PC-9 (cell line): ENCODE measurements at places on chromosomes 3 and 15. TPM values are rescaled to one million over a fixed set of nuclear protein-coding genes. Genes with fewer than 3 reads are reported as not detected.

- no peak for DNase-seq
These were observed 43.2 kb downstream of the KLHL25 start for GRCh38 chr15:85751291-85752123.

Gene ARRDC4
- 5.7 and 6.9 TPM in 2 replicates for total RNA-seq

- DNase-seq: no peak
These were observed 36.4 kb upstream of the ATP2C1 start for GRCh38 chr3:130857336-130858026.

GRCh38 chr3:10725846-10726245 is 90.2 kb upstream of the SLC6A11 start:
- DNase-seq: no peak

DNA sequence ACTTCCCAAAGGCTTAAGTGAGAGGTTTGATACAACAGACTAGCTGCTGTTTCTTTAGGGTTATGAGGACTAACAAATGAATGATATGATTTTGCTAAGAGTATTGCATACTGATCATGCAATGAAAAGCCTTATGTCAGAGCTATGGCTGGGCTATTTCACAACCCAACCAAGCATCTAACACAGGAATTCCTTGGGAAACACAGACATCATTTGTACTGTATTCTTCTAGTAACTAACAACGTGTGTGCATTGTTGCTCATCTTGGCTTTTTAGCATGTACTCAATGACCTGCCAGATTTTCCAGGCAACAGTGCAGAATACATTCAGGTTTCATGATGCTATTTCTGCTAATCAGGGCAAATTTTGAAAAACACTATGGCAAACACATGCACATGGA is 19.3 kb downstream of the PDZRN3 start:
- DNase-seq: no peak

GRCh38 chr15:94673801-94674200 is 442.4 kb downstream of the MCTP2 start:
- DNase-seq: no peak

Gene STRIT1
- not detected in 2 replicates for total RNA-seq

GRCh38 chr3:17972476-17972875 is 230.0 kb upstream of the TBC1D5 start:
- no peak for DNase-seq

- DNase-seq: no peak
These were observed 740 bp upstream of the OXSR1 start for GRCh38 chr3:38164643-38164951.

GRCh38 chr15:91664224-91664836 is 189.2 kb upstream of the SLCO3A1 start:
- no peak for DNase-seq

Gene VEPH1
- 4.0 and 5.1 TPM in 2 replicates for total RNA-seq

DNA sequence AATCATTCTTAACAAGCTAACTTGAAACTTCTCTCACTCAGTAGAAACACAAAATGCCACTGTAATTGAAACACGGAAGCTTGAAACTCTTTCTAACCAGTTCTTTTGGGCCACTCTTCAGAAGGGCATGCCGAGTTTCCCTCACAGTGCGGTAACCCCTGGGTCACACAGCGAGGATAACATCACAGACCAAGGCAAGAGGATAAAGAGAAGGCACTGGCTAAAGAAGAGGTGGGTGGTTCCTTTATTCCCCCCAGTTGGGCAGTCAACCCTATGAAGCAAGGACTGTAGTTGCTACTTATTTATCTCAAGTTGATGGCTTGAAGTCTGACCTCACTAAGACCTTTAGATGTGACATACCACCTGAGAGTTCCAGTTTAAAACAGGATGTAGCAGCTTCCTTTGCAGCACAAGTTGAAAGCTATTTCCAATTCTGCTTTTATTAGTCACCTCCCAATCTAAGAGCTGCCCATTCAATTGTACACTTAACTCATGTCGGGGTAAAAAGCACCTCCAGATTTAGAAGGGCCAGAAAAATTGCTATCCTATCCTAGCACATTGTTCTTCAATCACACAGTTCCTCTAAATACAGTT is 272.4 kb downstream of the TIGIT start:
- DNase-seq: no peak

GRCh38 chr3:157906627-157907026 is 199.6 kb downstream of the SHOX2 start:
- DNase-seq: no peak

Gene KLHDC8B
- total RNA-seq: 13.1 and 15.3 TPM in 2 replicates

Gene TRIM42
- total RNA-seq: not detected in 2 replicates

DNA sequence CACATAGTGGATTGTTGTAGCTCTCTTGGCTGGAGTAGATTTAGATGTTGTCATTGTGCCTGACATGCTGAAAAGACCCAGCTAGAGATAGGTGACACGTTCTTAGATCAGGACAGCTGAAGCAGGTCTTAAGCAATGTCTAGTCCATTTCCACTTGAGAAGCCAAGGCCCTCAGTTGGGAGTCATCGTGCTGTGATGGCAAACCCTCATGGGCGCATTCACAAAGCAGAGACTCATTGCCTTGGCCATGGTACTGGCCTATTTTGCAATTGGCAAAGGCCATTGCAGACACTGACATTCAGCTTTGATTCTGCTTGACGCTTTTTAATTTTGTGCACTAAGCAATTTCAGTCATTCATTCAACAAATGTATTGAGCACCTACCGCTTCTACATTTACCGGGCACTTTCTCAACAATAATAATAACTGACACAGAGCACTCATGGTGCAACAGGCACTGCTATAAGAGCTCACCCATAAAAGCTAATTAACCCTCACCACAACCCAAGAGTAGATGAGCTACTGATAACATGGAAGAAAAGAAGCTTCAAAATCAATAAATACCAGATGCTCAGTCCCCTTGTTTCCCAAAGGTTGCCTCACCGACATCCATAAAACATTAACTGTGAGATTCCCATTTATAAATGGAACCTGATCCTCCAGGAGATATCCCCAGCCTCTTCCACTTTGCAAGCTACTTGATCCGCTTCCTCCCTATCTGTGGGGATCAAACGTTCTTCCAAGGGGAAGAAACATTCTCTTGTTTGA is 200.1 kb downstream of the TLE3 start:
- DNase-seq: no peak

- no peak for DNase-seq
These were observed 17.2 kb upstream of the ADIPOQ start for GRCh38 chr3:186825294-186825821.

GRCh38 chr15:51281368-51281967 is 56.9 kb downstream of the CYP19A1 start:
- no peak for DNase-seq

DNA sequence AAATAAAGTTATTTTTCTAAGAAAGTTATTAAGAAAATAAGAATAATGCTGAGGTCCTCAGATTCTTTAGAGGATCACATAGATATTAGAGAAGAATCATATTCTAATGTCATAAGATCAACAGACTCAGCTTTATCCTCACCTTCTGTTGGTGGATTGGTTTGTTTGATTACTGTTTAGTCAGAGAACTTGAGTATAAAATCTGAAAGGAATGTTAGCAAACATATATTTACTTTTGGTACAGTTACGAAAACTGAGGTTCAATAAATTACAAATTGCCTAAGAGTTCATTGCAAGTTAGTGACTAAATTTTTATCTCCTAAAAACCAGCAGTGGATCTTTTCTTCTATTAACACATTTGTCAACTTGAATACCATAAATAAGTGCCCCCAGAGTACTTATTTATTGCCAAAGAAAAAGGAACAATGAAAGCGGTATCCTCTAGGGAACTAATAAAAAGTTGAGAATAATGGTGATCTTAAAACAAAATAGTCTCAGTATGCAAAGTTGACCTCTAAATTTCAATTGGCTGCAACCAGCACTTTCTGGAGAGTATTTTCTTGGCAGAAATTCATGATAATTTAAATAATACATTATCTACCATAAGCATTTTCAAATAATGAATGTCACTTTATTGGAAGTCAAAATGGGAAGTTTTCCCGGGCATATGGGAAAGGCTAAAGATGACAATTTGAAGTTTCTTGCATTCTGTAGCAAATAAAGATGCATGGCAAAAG is 296.8 kb downstream of the OTOL1 start:
- DNase-seq: no peak

- no peak for DNase-seq
These were observed 21.9 kb downstream of the CDV3 start for GRCh38 chr3:133595341-133595740.

- no peak for DNase-seq
These were observed 218.2 kb downstream of the STXBP5L start for GRCh38 chr3:121126033-121126706.

GRCh38 chr3:13642597-13642996 is 93.7 kb downstream of the FBLN2 start:
- no peak for DNase-seq

DNA sequence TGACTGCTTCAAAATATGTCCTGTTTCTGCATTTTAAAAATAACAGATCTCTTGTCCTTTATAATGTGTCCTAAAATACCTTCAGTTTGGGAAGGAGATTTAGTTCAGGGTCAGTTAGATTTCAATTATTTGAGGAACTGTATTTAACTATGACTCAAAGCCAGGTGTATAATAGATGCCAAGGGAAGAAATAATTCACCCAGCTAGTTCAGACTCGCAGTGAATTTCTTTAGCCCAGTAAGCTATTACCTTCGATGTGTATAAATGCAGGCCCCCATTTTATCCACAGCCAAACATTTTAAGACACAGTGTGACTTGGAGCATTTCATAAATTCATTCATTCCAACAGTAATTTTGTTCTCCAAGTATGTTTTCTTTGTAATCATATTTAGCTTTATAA is 458.0 kb downstream of the ZNF385D start:
- no peak for DNase-seq

Gene CFAP91
- 0.48 and 1.2 TPM in 2 replicates for total RNA-seq

DNA sequence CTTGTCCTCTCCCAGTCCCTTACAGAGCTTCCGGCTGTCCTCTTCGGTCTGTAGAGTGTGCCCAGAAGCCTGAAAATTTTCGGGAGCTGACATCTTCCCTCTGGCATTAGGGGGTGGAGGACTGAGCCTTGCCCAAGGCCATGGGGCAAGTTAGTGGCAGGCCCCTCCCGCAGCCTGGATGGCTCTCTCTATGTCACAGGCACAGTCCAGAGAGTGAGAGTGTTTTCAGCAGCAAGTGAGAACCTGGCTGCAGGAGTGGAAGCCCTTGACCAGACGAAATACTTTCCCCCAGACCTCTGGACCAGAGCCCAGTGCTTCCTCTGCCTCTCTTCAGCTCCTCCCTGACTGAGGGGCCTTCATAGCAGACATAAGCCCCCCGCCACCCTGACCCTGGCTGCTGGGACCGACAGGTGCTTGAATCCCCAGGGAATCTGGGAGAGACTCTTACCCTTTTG is 50.5 kb upstream of the SEC22A start:
- no peak for DNase-seq

Gene SKOR1
- total RNA-seq: 0.13 and 0.40 TPM in 2 replicates

GRCh38 chr15:52556524-52557273 is 12.1 kb downstream of the ARPP19 start:
- DNase-seq: no peak

- DNase-seq: no peak
These were observed 4.6 kb upstream of the PRKCD start for GRCh38 chr3:53156368-53156834.

Gene LRRC28
- 13.5 and 19.3 TPM in 2 replicates for total RNA-seq

Gene ARHGEF26
- 7.9 and 10.0 TPM in 2 replicates for total RNA-seq

- no peak for DNase-seq
These were observed 241.0 kb upstream of the GBE1 start for GRCh38 chr3:82002491-82002890.

DNA sequence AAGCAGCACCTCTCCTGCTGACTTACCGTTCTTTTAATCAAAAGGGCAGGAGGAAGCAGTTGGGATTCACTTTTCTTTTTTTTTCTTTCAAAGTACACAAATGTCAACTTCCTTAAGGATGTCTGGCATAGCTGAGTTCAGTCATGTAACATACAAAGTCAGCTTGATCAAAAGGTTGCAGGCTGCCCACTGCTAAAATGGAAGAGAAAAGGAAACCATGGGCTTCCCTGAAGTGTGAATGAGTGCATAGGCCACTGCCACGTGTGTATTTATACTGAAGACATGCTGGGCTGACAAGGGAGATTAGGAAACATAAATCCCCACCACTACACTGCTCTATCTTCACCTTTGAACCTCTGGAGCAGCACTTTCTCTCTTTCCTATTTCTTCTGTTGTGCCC is 312.5 kb downstream of the TIGIT start:
- DNase-seq: no peak

DNA sequence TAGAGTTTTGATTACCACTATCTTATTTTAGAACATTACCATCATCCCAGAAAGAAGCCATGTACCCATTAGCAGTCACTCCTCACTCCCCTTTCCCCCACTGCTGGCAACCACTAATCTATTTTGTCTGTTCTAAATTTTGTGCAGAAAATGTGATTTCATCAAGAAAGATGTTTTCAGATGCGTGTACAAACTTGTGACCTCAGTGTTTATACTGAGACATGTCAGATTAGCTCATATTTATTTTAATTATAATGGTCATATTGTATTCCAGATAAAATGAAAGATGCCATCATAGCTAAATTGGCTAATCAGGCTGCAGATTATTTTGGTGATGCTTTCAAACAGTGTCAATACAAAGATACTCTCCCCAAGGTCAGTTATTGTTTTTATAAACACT is 27.8 kb downstream of the PDCD6IP start:
- no peak for DNase-seq

DNA sequence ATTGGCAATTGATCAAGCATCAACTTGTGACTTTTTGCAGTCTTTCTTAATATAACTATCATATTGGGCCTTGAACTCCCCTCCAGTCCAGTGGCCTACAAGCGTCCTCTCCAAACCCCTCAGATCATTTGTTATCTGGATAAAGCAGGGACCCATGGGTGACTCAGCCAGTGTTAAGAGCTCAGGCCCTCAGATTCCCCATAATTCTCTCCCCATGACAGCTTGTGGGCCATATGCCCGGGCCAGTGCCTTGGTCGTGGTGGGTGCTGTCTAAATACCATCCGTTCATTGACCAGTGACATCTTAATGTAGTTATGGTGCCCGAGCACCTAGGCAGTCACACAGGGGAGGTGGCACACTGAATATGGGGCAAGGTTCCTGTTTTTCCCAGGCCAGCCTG is 18.1 kb downstream of the MCF2L2 start:
- no peak for DNase-seq

DNA sequence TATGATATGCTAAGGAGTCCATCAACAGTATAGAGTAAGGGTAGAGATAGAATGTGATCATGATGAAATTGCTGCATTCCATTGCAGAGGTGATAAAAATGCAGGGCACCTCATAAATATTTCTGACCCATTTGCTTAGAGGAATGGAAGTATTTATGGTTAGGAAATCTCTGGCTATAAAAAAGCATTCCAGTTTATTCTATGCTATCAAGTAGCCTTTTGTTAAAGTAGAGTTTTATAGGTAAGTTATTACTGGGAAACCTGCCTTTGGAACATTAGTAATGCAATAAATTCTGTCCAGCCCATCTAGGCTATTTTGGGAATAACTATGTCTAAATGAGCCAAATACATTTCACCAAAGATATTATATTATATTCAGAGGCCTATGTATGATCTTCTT is 19.8 kb upstream of the STRIT1 start:
- peak; percentile 77 for DNase-seq

DNA sequence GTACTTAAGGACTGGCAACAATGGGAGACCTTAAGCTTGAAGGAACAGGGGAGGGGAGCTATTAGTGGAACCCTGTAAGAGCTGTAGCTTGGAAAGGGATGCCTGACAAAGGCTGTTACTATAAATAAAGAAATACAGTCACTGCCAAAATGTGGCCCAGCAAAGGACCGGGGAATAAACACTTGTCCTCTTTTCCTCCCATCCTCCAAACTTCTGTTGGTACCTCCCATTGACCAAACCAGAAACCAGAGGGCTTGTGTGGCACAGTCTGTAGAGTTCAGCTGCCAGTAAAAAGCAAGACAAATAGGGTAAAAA is 25.1 kb upstream of the TCF12 start:
- no peak for DNase-seq

GRCh38 chr3:57673156-57673555 is 19.7 kb downstream of the DENND6A start:
- no peak for DNase-seq

Gene CX3CR1
- not detected in 2 replicates for total RNA-seq

Gene GUCA1C
- not detected in 2 replicates for total RNA-seq
